ENCODE measurements at places on chromosomes 7 and 10.

- peak; percentile 74 for DNase-seq
Measured at GRCh38 chr10:104327745-104328645, 10.3 kb downstream of the ITPRIP start.

DNA sequence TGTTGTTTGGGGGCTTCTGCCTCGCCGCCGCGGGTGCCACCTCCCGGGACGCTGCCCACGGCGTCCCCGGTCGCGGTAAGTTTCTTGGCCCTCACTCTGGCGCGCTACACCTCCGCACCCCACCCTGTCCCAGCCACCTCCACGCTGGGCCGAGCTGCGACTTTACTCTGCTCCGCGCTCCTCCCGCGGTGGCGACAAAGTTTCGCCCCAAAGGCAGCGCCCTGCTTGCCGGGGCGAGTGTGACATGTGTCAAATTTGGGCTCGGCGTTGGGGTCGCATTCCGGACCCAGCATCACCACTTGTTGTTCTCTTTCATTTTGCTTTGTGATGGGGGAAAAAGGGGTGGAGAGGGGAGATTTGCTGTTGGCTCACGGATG is 167.7 kb upstream of the PPP1R3A start:
- peak; percentile 21 for DNase-seq

- no peak for DNase-seq
Measured at GRCh38 chr10:15141136-15142054, 27.1 kb downstream of the NMT2 start.

DNA sequence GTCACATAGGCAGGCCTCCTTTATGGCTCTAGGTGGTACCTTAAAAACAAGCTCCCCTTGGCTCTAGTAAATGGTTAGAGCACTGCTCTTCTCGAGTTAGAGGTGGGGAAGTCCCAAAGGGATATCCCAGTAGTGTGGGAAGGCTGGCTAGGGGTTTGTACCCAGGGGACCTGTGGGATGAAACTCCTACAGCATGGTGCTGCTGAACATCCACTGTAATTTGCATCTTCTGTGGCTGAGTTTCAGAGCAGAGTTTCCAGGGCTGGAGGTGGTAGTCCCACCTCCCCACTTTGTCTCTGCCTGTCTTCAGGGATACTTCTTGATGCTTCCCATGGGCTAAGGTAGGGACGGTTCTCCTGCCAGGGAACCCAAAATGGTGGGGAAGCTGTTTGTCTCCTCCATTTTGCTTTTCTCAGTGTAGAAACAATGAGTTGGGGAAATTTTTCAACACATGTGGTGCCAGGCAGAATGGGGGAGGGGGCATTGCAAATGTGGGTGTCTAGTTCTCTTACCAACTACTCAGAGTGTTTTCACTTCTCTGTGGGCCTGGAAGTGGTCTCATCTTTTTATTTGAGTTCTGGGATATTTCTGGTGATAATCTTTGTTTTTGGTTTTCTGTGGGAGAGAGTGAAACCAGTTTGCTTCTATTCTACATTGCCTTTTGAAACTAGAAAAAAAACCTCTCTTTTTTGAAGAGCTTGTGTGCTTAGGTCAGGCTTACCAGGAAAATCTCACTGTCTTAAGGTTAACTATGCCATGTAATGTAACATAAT is 36.3 kb downstream of the SCART1 start:
- DNase-seq = no peak

GRCh38 chr10:31083765-31084184 is 52.1 kb upstream of the ZNF438 start:
- DNase-seq = peak; percentile 62

- no peak for DNase-seq
Measured at GRCh38 chr10:121540732-121541395, 57.4 kb downstream of the FGFR2 start.

GRCh38 chr10:79286318-79286951 is 60.8 kb upstream of the PPIF start:
- DNase-seq = peak; percentile 86

DNA sequence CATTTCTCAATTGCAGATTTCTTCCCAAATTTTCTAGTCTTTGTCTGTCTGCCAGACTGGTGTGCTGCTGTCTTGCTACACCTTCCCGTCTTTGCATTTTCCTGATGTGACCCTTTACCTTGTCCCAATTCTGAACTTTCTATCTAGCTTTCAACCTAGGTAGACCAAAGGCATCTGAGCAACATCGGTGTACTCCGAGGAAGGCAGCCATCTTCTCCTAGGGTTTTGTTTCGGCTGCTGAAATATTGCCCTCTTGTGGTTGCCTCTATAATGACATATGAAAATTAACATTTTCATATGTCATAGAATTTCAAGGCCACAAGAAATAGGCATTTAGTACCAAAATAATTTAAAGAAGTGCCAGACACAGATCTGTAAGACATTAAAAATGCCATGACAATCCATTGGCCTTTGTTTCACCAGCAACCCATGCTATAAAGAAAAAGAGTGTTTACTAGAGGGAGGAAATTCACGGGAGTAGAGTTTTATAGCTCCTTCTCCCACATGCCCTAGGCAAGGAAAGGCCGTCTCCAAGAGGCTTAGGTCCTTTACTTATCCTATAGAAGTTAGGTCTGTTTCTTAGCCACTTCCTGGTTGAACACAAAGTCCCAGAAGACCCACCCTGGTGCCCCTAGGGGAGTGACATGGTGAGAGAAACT is 23.4 kb downstream of the OR9A2 start:
- DNase-seq = peak; percentile 69

DNA sequence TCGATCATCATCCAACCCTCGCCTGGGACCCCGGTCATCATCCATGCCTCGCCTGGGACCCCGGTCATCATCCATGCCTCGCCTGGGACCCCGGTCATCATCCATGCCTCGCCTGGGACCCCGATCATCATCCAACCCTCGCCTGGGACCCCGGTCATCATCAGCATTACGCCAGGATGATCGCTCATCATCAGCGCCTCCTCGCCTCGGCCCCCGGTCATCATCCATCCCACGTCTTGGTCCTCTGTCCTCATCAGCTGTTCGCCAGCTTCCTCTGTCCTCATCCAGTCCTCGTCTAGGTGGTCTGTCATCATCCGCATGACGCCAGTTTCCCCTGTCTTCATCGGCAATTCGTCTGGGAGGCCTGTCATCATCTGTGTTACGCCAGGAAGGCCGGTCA is 12.7 kb downstream of the NANOS1 start:
- no peak for DNase-seq

DNA sequence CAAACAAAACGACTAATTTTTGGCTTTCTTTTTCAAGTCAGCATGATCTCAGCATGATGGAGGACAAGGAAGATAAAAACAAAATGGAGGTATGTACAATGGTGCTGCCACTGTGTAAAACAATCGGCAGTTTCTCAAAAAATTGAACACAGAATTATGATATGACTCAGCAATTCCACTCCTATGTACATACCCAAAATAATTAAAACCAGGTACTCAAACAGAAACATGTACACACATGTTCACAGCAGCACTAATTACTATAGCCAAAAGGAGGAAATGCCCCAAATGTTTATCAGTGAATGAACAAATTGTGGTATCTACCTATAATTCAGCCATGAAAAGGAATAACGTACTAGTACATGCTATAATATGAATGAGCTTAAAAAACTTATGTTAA is 29.9 kb downstream of the SNX13 start:
- no peak for DNase-seq

- peak; percentile 55 for DNase-seq
Measured at GRCh38 chr10:62231371-62231770, 37.3 kb downstream of the RTKN2 start.

- DNase-seq = no peak
Measured at GRCh38 chr7:151411551-151411950, 1.7 kb upstream of the WDR86 start.

DNA sequence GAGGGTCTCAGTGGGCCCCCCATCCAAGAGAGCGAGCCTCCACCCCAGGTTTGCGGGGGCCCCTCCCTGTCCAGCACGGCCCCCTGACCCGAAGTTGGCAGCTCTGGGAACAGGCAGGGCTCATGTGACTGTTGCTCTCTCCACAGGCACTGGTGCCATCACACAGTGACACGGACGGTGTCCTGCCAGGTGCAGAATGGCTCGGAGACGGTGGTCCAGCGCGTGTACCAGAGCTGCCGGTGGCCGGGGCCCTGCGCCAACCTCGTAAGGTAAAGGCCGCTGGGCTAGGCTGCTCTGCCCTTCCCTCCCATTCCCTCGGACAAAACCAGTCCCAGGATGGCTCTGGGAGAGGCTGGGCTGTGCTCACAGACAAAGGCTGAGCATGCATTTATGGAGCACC is 57.2 kb downstream of the COL26A1 start:
- no peak for DNase-seq

DNA sequence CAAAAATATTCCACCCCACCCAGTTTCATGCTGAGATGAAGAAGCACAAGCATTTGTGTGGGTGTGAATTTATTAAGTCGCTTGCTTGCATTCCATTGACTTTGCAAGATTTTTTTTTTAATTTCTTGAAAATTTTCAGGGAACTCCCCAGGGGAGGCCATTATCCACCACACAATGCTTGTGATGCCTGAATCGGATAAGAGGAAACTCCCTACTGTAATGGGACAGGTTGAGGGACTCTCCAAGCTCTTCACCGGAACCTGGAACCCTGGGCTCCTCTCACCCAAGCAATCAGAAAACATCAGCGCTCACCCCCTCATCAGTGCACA is 153.6 kb upstream of the ZMIZ1 start:
- DNase-seq = no peak

GRCh38 chr7:54060643-54061042 is 481.5 kb upstream of the VSTM2A start:
- DNase-seq = no peak

DNA sequence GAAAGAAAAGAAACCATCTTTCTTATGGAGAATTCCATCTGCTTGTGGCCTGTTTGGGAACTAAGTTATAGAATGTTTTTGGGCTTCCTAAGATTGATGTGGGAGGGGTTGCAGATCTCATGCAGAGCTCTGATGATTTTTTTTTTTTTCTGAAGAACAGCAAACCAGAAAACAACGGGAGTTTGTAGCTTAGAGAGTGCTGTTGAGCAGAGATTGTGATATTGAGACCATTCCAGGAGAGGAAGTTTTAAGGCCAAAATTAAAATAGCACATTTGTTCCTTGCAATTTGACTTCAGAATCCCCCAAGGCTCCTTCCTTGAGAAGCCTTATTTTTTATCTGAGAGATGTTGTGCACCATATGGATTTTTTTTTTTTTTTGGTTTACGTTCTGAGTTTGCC is 159.5 kb upstream of the NRP1 start:
- DNase-seq = no peak

GRCh38 chr10:86341361-86341811 is 25.2 kb downstream of the GRID1 start:
- DNase-seq = no peak

- DNase-seq = peak; percentile 32
Measured at GRCh38 chr7:29194594-29195427, at the start of gene CHN2. TSS of gene CHN2 (plus strand) at chr7:29194775.

GRCh38 chr7:20783700-20784387 is 2.8 kb downstream of the SP8 start:
- DNase-seq = peak; percentile 58

- no peak for DNase-seq
Measured at GRCh38 chr10:84706431-84706830, 378.0 kb downstream of the CCSER2 start.

Measured in dermis blood vessel endothelial cell (primary cell).